ENCODE measurements at places on chromosomes 13 and 19. TPM values are rescaled to one million over a fixed set of nuclear protein-coding genes. Genes with fewer than 3 reads are reported as not detected.

Gene FAM83E
- total RNA-seq = 8.0 TPM

Gene PLD3
- total RNA-seq = 92.5 TPM

GRCh38 chr13:74132152-74132775 lies 1.9 kb downstream of the KLF12 start:
- peak; percentile 71 for DNase-seq

GRCh38 chr19:52665027-52665426 lies 26.9 kb upstream of the ZNF83 start:
- DNase-seq = no peak

Gene MCF2L
- total RNA-seq = 30.3 TPM

DNA sequence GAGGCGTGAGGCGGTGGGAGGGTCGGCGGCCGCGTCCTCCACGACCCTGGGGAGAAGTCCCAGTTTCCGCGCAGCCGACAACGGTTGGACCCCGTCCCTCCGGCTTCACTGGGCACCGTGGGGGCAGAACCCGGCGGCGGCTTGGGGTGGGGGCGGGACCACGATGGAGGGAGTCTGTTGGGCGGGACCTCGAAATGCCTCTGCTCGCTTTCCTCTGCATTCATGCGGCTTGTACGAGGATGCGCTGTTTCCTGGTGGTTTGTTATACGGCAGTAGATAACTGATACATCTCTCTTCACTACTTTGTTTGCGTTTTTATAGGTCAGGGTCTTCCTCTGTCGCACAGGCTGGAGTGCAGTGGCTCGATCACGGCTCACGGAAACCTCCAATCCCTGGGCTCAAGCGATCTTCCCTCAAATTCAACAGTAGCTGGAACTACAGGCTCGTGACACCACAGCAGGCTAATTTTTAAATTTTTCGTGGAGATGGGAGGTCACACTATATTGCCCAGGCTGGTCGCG lies 24.6 kb upstream of the ZNF846 start:
- peak; percentile 58 for DNase-seq

Gene SLC17A7
- 0.27 TPM for total RNA-seq

DNA sequence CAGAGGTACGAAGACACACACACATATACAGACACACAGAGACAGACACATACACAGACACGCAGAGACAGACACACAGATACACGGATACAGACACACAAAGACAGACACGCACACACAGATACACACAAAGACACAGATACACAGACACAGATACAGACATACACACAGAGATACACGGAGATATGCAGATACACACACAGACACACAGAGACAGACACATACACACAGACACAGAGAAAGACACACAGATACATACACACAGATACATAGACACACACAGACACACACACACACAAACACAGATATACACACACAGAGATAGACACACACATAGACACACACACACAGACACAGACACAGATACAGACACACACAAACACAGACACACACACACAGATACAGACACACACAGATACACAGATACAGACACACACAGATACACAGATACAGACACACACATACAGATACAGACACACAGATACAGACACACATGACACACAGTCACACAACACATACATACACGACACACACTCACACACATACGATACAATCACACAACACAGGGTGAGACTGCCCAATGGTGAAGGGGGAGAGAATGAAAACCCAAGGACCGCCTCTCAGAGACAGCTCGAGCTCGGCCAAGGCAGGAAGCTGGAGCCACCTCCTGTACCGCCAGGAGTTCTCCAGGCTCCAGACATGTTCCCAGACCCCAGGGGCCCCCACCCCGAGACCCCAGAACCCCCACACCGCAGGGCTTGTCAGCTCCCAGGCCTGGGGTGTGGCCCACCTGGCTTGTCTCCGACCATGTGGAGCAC lies 8.8 kb upstream of the CCER2 start:
- no peak for DNase-seq

All from naive thymus-derived CD8-positive, alpha-beta T cell (primary cell).